ENCODE measurements at places on chromosomes 6 and 20.

DNA sequence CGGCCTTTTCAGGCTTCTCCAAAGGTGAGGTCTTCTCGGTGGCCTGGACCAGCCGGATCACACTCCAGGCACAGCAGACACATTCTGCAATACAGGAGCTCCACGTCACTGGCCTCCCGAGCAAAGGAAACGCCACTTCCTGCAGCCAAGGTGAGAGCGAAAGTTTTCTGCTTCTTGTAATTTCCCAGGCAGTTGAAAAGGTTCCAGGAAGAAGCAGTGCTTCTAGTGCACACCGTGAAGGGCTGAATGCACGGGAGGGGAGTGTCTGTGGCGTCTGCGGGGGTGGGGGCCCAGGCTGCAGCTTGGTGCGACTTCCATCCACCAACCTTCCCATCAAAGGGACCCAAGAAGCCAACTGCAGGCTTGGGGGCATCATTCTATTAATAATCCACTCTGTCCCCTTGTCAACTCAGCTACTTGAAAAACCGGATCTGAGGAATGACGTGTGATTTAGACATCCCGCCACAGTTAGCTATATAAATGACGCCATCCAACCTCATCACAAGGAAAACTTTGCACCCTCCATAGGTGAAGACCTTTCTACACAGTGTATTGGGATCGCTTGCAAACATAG lies 61.1 kb downstream of the NFATC2 start:
- no peak for DNase-seq

GRCh38 chr6:138795809-138796603 lies at the start of gene ECT2L:
Gene ECT2L, plus strand, starts transcription at chr6:138796087. Its CDS starts 17,188 bp downstream, at chr6:138813275.
- no peak for DNase-seq

GRCh38 chr6:52262620-52263344 lies 18.5 kb upstream of the IL17F start:
- no peak for DNase-seq

DNA sequence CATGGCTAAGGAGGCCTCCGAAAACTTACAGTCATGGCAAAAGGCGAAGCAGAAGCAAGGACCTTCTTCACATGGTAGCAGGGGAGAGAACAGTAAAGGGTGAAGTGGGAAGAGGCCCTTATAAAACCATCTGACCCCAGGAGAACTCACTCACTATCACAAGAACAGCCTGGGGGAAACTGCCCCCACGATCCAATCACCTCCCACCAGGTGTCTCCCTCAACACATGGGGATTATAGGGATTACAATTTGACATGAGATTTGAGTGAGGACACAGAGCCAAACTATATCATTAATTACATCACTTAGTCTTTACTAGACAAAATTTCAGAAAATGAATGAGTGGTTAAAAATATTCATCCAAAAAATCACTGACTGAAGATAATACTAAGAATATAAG lies 453.6 kb downstream of the COL12A1 start:
- DNase-seq = no peak

- no peak for DNase-seq
Observed at GRCh38 chr20:34268851-34269636, 27.8 kb downstream of the ASIP start.

Data from Kasumi-1 (cell line).